ENCODE measurements at places on chromosomes 4 and X.

DNA sequence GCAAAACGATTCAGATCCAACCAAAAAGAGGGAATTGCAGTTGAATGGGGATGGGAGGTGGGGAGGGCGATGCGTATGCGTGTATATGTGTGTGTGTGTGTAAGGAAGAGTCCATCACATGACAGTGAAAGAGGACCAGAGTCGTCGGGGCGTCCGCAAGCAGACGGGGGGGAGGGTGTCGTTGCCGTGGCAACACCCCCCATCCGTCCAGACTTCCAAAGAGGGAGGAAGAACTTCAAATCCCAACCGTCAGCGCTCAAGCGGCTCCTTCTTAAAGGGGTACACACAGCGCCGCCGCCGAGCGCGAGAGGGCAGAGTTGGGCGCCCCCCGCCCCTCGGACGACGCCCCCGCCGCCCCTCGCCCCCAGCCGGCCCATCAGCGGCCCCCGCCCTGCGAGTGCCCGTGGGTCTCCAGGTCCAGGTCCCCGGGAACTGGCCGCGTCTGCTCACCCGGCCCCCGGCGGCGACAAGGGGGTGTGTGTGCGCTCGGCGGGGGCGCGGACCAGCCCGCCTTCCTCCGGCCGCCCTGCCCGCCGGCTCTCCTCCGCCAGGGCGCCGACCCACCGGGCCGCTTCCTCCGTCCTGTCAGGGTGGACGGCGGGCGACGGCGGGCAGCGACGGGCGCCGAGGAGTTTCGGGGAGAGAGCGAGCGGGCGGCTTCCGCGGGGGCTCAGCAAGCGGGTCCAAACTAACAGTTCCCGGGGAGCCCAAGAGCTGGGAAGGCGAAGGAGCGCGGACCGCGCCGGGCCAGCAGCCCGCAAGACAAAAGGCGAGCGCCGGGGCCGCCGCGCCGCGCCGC, 685 bp downstream of the LCORL start:
- peak; percentile 42 for DNase-seq

GRCh38 chrX:110167952-110168451, 149.9 kb downstream of the AMMECR1 start:
- peak; percentile 8 for DNase-seq

DNA sequence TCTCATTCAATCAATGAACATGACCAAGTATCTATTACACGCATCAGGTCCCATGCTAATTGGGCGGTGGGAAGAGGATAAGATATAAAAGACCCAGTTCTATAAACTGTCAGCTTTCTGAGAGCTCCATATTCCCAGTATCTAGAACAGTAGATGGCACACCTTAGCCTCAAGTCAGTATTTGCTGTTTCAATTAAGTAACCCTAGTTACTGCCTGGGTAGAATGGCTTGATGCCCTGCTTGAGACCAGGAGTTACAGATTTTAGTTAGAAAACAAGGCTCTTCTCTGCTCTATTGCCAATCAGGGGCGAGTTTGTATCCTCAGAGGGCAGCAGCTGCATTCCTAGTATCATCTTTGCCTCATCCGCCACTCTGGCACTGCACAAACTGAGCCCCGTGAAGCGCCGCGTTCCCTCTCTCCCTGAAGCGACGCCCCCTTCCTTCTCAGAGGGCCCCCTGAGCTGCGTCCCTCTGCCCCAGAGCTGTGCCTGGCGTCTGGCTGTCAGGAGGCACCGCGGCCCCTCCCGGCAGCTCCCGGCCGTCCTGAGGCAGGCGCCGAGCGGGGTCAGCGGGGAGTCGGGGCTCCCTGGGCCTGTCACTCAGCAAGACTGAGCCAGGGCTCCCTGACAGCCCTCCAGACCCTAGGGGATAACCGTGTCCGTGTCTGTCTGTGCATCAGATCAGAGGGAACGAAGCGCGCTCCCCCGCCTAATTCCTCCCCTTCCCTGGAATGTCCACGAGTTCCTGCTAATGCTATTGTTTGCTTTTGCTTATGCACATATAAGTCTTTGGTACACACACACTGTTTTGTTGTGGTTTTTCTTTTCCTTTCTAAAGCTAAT, 212.4 kb upstream of the TTC29 start:
- peak; percentile 7 for DNase-seq

DNA sequence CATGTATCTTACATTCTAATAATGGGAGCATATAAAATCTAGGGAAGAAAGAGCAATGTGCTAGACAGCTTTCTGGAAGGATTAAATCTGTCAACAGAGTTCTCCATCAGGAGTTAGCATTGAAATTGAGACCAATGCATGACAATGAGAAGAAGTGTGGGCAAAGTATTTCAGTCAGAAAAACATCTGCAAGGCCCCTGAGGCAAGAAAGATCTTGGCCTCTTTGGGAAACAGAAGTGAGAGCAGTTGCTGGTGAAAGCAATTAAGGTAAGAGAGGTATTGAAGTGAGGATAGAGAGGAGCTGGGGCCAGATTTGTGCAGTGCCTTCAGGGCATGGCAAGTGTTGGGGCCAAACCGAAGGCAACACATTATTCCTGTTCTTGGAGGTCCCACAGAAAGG, 999.1 kb downstream of the STPG2 start:
- no peak for DNase-seq

GRCh38 chr4:36919721-36920120, 324.8 kb upstream of the NWD2 start:
- no peak for DNase-seq

GRCh38 chr4:177371461-177371860, 61.8 kb downstream of the NEIL3 start:
- no peak for DNase-seq

DNA sequence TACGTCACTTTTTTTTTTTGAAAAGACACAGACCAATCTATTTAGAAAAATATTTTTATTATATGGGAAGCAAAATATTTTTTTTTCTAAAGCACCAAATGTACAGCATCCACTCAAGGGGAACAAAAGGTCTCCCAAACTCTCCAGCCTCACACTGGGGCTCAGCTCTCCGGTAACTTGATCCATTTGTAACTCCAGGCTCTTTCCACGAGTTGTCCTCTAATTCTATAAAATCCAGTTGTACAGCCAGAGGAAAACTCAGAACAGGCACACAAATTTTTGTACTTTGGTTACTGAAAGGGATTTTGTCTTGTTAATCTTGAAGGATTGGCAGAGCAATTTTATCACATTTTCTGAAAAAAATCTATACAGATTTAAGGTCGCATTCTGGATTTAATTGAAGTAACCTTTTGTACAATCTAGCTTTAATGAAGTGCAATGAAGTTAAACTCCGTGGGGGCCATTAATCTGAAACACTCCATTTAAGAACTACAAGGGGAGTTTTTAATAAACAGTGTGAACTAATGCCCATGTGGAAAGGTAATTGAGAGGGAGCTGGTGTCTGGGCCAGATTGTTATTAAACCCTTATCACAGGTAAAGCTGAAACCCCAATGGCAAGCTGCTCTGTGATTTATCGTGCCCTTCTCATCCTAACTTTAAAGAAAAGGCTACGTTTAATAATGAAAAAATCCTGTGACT, 161.2 kb upstream of the FRG1 start:
- DNase-seq, result no peak

Data from activated gamma-delta T cell (primary cell).